ENCODE measurements at places on chromosomes 5 and 9.

GRCh38 chr9:7212101-7212500 is 454.3 kb downstream of the KDM4C start:
- no peak for DNase-seq

GRCh38 chr5:139374909-139375308 is 8.2 kb downstream of the SLC23A1 start:
- DNase-seq, result no peak

GRCh38 chr9:130138171-130138653 is 34.0 kb upstream of the NCS1 start:
- DNase-seq, result no peak

GRCh38 chr9:21039302-21039701 is 7.9 kb upstream of the HACD4 start:
- no peak for DNase-seq

- DNase-seq, result no peak
These were observed 14.5 kb downstream of the PHF19 start for GRCh38 chr9:120862452-120862851.

DNA sequence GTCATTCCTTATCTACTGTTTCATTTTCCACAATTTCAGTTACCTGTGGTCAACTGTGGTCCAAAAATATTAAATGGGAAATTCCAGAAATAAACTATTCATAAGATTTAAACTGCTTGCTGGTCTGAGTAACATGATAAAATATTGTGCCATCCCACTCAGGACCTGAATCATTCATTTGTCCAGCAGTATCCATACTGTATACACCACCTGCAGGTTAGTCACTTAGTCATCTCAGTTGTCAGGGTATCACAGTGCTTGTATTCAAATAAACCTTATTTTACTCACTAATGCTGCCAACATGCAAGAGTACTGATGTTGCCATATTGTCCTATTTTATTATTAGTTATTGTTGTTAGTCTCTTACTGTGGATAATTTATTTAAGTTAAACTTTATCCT is 139.7 kb downstream of the FBXO4 start:
- DNase-seq, result no peak

DNA sequence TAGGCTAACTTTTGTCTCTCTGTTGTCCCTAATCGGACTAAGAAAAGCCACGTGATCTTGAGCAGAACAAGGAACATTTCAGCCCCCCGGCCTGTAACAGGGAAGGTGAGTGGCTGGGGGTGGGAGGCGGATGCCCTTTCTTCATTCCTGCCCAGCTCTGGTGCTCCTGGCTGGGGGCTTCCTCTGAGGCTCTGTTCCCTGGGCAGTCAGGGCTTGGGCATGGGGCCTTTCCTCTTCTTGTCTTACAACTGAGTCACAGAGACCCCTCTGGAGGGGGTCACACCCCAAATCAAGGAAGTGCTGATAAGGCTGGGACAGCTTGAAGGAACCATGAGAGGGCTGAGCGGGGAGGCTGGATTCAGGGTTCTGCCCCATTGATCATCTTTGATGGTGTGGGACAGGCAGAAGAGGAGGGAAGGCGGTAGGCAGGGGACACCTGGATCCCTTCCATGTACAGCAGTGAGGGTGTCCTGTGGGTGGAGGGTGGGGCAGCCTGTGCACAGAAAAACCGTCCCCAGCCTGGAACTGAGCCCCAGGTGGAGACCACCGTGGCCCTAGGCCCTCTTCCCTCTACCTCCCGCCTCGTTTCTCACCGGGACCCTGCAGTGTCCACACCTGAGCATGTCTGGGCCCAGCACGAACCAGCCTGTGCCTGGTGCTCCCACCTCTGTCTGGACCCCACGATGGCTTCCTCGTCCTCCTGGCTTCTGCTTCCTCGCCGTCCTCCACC is 257.7 kb upstream of the IRX1 start:
- DNase-seq, result no peak

GRCh38 chr5:173228639-173229381 is 6.2 kb downstream of the NKX2-5 start:
- DNase-seq, result no peak

DNA sequence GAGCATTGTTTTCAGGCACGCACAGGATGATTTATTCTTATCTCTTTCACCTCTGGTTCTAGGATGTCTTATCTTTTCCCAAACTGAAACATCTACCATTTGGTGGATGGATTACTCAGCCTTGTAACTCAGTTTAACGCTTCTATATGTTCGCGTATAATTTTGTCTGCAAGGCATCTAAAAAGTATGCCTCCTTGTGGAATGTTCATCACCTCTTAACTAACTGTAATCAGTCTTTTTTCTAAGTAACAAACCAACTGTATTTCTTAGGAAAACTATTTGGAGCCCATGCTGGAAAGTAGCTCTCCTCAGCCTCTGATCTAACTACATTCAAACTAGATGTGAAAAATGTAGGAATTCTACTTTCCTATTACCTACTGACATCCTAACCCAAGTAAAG is 11.5 kb upstream of the F2RL2 start:
- no peak for DNase-seq

DNA sequence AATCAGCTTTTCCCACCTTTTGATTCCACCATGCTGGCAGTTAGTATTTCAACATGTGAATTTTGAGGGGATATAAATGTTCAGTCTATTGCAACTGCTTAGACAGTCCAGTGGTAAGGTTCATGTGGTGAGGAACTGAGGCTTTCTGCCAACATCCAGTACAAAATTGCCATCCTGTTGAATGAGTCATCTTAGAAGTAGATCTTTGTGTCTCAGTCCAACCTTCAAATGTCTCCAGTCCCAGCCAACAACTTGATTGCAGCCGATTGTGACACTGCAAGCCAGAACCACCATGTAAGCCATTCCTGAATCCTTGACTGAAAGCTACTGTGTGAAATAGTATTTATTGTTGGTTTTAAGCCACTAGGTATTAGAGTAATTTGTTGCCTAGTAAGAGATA is 331.5 kb upstream of the GRIN3A start:
- DNase-seq, result no peak

DNA sequence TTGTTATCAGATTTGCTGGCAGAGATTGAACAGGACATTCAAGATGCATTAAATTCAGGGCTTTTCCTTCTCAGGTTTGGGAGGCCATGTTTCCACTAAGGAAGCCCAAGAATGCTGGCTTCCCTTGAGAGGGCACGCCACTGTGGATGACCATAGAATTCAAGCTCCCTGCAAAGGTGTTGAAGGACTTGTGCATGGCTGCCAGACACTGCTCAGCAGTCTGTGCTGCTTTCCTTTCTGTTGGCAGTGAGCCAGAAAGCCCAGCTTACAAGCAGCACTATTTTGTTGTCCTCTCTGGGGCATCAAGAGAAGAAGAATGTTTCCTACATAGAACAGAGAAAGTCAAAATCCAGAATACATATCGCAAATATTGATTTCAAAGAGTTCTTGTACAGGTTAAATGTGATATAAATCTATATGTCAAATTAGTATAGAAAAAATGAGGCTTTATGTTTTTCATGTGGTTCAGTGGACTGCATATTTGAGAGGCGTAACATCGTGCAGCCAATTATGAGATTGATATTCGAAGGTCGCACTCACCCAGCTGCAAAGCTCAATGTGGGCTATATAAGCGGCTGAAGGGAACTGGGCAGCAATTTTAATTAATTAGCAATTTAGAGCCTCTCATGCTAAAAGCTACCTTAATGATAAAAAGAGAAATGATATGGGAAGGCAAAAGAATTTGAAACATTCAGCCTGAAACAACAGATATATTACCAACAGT is 103.1 kb upstream of the ISL1 start:
- no peak for DNase-seq

DNA sequence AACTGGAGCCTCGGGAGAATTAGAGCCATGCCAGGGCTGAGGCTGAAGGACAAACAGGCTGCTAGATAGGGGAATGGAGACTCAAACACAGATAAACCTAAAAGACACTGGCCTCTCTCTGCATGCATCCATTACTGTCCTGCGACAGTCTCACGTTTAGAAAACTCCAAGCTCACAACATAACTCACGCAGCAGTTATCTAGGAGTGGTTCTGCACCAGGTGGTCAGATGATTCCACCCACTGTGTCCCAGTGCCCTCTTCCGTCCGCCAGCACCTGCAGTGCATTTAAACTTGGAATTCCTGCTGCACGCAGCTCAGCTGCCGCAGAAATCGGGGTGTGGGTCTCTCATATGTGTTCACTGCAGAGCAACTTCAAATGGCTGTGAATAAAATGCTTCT is 272.6 kb upstream of the IRX2 start:
- no peak for DNase-seq

- no peak for DNase-seq
These were observed 101.5 kb downstream of the LRRC70 start for GRCh38 chr5:62680121-62680520.

- no peak for DNase-seq
These were observed 440.3 kb downstream of the PLK2 start for GRCh38 chr5:58019614-58020013.

Data from CD4-positive, alpha-beta T cell treated with Interleukin-4 for 4 hours (primary cell).